ENCODE measurements at places on chromosomes 1 and 21. TPM values are rescaled to one million over a fixed set of nuclear protein-coding genes. Genes with fewer than 3 reads are reported as not detected.

GRCh38 chr1:30312226-30312625 is 411.2 kb downstream of the MATN1 start:
- H3K4me1 ChIP-seq, result no peaks in the 10 kb centered on the region
- no peaks in the 10 kb centered on the region for H3K36me3 ChIP-seq
- no peak overlapping the region for H3K27ac ChIP-seq
- no peak overlapping the region for H3K4me3 ChIP-seq
- no peak for DNase-seq

- H3K27ac ChIP-seq, result no peak overlapping the region
- H3K36me3 ChIP-seq, result no peaks in the 10 kb centered on the region
- no peaks in the 10 kb centered on the region for H3K27me3 ChIP-seq
- H3K4me3 ChIP-seq, result no peak overlapping the region
Observed at GRCh38 chr1:10960411-10961299, 51.8 kb upstream of the TARDBP start.

The CD5L gene
- total RNA-seq, result 2.4 TPM

The USH2A gene
- total RNA-seq, result not detected

DNA sequence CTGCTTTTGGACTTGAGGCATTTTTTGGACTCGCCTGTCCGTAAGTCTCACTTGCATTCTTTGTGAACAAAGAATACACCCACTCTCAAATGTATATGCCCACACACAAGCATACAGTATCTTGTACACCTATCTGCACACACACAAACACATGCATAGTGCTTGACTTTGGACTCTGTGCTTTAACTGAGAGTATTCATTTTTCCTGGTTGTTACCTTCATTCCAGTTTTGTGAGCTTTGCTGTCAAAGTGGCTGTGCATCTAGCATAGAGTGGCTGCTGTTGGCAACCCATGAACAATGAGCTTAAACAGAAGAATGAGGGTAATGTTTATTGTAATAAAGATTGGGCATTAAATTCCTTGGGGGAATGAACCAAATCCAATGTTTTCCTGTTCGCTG is 199.0 kb downstream of the PDE4B start:
- H3K27me3 ChIP-seq, result no peaks in the 10 kb centered on the region
- H3K27ac ChIP-seq, result no peak overlapping the region
- H3K4me3 ChIP-seq, result no peak overlapping the region
- H3K4me1 ChIP-seq, result no peaks in the 10 kb centered on the region
- no peak for DNase-seq

DNA sequence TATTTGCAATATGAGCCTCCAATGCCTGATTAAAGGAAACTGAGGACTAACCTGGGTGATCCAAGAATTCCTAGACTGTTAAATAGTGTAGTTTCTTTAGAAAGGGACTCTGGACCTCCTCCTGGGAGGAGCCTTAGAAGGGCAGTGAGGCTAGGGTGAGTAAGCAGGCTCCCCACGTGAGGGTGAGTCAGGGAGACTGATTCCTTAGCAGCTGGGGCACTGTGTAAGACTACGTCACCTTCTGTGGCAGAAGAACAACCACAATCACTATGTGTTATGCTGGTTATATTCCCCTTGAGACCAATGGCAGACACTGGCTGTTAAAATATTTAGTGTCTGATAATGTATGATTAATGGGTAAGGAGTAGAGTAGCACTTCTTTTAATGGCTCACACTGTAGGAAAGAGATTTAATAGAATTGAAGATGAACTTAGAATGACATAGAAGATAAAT is 53.3 kb upstream of the SYT14 start:
- H3K27ac ChIP-seq, result no peak overlapping the region
- H3K36me3 ChIP-seq, result no peaks in the 10 kb centered on the region
- H3K27me3 ChIP-seq, result no peaks in the 10 kb centered on the region
- H3K4me3 ChIP-seq, result no peak overlapping the region
- no peaks in the 10 kb centered on the region for H3K4me1 ChIP-seq

Measured in upper lobe of left lung (tissue), 6 donors.